ENCODE measurements at places on chromosomes 16 and 17.

- DNase-seq: no peak
Observed at GRCh38 chr17:21371511-21372081, 4.6 kb upstream of the KCNJ12 start.

- DNase-seq: no peak
Observed at GRCh38 chr17:47184681-47185080, 4.4 kb downstream of the CDC27 start.

GRCh38 chr17:79905832-79906231, 66.6 kb upstream of the CBX4 start:
- DNase-seq: no peak

GRCh38 chr16:84407588-84408313, 39.4 kb downstream of the ATP2C2 start:
- no peak for DNase-seq

DNA sequence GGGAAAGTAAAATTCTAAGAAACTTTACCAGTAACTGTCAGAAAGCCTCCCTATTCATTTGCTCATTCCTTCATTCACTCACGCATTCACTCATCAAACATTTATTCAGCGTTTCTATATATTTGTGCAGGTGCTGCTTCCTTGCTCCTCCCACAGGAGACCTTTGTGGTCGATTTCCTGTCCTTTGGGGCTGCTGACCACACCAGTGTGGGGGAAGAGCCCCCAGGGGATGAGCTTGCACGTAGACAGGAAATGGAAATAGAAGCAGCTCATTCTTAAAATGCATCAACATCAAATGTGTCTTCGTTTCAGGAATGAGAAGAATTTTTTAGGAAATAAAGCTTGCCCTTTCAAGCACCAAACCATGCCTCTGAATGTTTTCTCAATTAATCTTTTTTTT, 9.6 kb downstream of the PIK3R6 start:
- no peak for DNase-seq

DNA sequence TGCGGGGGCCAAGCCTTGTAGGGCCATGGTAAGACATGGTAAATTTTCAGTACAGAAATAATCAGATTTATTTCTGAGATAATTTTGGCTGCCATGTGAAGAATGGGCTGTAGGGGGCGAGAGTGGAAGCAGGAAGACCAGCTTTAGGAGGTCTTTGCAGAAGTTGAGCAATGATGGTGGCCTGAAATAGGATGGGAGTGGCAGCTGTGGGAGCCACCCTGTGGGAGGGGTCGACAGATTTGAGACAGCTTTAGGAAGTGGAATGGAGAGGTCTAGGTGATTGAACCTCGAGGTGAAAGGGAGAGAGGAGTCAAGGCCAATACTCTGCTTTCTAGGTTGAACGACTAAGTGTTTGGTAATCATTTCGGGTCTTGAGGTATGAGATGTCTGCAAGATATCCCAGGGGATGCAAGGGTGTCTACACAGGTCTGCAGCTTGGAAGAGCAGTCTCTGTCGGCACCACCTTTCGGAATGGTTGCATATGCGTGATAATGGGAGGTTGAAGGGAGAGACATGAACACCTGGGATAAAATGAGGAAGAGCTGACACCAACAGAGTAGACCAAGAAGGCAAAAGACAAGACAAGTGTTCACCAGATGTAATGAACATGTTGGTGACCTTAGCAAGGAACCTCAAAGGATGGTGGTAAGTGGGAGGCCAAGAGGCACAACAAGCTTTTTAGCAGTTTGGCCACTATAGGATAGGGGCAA, 4.2 kb upstream of the ATXN7L3 start:
- DNase-seq: no peak

GRCh38 chr16:52496051-52496876, 50.7 kb downstream of the TOX3 start:
- no peak for DNase-seq

- no peak for DNase-seq
Observed at GRCh38 chr16:83393196-83393981, 414.4 kb upstream of the HSBP1 start.

- DNase-seq: no peak
Observed at GRCh38 chr16:87323727-87324410, 6.7 kb upstream of the C16orf95 start.

All from stimulated activated CD4-positive, alpha-beta T cell treated with anti-CD3 and anti-CD28 coated beads, TNF-alpha, amount 100 ng/mL, for 4 hours (primary cell).